ELF-1 (cell line): ENCODE measurements at places on chromosomes 1 and 21.
A peak's percentile ranks its signal among the peaks of the same experiment; 100 is the strongest.

DNA sequence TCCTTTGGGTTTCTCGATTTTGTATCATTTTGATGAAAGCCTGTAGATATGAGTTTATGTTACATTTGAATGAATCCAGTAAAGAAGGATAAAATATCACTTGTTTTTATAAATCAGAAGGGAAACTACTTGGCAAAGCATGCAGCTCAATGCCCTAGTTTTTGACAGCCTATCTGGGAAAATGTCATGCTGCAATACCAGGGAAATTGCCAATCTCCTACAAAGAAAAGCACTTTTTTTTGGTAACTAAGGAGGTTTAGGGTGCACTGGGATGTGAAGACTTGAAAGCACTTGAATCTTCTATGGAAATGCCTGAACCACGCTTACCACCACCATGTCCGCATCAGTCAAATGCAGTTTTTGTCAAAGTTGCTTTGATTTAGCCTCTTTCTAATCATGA, 446.9 kb upstream of the LRRC7 start:
- DNase-seq: no peak

DNA sequence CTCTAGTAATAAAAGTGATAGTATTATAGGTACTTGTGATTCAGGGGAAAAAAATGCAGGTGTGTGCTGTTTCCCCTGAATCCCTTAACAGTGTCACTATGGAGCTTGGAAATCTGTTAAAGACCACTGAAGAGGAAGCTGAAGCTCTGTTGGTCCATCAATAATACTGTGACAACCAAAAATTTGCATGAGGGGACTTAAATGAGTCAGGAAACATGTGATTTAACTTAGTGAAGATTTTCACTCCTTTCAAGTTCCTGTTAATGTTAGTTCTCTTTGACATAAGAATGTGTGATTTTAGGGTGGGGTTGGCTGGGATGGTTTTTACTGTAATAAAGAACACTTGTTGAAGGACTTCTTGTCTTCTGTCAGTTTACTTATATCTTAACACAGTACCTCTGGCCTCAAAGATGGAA, 32.0 kb downstream of the VANGL2 start:
- no peak for DNase-seq

DNA sequence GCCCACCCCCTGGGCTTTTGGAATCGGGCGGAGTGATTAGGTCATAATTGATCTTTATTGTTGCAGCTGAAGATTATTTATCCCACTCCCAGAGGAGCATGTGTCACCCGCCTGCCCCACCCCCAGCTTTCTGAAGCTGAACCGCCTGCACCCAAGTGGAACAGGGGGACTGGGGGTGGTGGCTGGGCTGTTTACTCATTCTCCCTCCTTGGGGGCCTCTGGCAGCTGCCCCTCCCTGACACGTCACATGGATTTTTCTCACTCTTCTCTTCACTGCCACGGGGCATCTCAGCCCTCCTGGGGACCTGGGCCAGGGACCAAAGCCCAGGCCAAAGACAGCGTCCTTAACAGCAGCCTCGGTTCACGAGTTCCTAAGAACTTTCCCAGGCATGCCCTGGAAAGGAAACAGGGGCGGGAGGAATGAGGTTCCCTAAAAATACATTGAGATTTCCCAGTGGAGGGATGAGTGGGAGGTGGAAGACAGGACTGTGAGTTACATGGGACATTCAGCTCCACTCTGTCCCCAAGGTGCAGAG, 31.6 kb upstream of the SOX13 start:
- peak; percentile 49 for DNase-seq

DNA sequence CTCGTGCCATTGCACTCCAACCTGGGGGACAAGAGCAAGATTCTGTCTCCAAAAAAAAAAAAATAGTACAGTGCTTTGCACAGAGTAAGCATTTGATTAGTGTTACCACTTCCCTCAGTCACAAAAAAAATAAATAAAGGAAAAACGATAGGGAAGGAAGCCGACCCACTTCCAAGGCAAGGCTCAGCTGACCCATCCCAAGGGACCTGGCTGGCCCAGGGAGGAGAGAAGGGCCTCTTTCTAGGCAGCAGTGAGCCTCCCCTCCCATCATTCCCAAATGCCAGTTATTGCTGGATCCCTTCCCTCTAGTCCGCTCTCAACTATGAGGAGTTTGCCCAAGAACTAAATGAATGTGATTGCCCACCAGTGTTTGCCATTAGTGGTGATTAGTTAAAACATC, 77.8 kb downstream of the TMEM53 start:
- no peak for DNase-seq

DNA sequence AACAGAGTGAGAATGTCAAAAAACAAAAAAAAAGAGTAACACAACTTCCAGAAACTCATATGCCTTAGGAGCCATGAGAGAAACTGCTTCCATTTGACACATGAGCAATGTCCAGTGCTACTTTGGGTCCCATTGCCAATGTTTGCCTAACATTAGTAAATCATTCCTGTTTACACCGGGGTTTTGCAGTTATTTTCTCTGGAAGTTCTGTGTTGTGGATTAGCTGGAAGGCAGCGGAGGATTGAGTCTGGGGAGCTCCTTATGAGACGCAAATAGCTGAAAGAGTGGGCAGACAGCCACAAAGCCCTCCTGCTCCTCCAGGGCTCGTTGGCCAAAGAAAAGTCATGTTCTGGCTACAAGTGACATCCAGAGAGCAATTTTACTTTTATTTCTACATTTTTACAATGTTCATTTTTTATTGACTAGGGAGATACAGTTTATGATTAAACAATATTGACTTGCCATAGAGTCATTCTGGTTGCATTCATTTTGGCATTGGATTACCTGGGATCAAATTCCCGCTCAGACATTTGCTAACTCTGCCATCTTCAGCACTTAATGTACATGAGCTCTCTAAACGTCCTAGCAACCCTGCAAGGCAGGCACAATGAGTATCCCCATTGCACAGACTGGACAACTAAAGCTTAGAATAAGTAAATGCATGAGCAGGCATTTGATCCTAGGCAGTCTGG, 66.4 kb upstream of the GALNT2 start:
- DNase-seq: no peak

DNA sequence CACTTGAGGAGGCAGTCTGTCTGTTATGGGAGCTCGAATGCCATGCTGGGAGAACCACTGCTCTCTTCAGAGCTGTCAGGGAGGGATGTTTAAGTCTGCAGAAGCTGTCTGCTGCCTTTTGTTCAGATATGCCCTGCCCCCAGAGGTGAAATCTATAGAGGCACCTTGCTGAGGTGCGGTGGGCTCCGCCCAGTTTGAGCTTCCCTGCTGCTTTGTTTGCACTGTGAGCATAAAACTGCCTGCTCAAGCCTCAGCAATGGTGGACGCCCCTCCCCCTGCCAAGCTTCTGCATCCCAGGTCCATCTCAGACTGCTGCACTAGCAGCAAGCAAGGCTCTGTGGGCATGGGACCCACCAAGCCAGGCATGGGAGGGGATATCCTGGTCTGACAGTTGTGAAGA, 247.5 kb downstream of the LMX1A start:
- DNase-seq: peak; percentile 62
